ENCODE measurements at places on chromosomes 1 and 21.
A peak's percentile ranks its signal among the peaks of the same experiment; 100 is the strongest.

- no peak for DNase-seq
Observed at GRCh38 chr1:57674801-57675200, 250.9 kb upstream of the DAB1 start.

GRCh38 chr1:85578321-85579295 lies 2.0 kb upstream of the CCN1 start:
- DNase-seq = peak; percentile 64

DNA sequence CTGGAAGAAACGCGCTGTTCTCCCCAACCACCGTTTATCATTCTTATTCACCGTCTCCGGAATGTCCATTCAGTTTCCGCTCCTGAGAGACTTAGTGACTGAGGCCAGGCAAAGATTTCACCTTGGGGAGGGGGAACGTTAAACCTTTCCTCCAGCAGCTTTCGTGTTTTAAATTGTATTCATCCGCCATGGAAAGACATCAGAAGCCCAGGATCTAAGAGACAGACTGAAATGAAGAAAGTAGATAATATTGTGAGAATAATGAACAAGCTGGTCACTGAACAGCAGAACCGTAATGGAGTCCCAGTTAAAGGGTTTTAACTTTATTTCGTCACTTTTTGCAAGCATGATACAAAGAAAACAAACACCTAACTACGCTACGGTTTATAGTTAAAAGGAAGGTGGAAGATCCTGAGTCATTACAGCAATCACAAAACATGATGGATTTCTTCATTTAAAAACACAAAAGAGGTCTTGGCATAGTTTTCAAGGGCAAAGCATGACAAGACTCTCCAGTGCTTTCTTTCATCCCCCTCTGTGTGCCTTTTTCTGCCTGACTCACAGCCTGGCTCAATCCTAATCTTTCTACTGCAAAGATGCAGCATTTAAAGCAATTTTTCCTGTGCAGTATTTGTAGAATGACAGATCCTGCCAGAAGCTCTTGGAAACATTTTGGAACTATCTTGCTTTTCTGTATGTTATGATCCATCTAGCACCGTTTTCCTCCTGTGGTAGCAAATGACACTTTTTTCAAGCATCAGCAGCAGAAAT lies 722 bp upstream of the SLC19A2 start:
- peak; percentile 25 for DNase-seq

DNA sequence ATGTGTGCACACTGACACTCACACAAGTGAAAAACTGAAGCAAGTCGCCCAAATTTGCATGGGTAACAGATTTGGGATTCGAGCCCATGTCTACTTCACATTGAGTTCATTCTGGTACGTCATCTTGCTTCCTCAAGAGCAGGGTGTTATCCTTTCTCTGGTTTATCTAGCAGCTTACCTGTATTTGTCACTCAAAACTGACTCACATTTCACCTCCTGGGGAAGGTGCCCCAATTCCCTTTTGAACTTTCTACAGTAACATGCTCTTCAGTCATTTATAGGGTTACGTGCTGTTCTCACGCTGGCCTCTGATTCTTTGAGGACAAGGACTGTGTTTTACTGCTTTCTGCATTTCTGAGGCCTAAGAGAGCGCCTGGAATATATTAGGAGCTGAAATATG lies 162.8 kb downstream of the PDE4B start:
- no peak for DNase-seq

DNA sequence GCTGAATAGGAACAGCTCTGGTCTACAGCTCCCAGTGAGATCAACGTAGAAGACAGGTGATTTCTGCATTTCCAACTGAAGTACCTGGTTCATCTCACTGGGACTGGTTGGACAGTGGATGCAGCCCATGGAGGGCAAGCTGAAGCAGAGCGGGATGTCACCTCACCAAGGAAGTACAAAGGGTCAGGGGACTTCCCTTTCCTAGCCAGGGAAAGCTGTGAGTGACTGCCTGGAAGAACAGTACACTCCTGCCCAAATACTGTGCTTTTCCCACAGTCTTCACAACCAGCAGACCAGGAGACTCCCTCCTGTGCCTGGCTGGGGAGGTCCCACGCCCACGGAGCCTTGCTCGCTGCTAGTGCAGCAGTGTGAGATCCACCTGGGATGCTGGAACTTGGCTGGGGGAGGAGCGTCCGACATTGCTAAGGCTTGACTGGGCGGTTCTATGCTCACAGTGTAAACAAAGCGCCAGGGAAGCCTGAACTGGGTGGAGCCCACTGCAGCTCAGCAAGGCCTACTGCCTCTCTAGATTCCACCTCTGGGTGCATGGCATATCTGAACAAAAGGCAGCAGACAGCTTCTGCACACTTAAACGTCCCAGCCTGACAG lies 14.7 kb downstream of the CR1L start:
- no peak for DNase-seq

DNA sequence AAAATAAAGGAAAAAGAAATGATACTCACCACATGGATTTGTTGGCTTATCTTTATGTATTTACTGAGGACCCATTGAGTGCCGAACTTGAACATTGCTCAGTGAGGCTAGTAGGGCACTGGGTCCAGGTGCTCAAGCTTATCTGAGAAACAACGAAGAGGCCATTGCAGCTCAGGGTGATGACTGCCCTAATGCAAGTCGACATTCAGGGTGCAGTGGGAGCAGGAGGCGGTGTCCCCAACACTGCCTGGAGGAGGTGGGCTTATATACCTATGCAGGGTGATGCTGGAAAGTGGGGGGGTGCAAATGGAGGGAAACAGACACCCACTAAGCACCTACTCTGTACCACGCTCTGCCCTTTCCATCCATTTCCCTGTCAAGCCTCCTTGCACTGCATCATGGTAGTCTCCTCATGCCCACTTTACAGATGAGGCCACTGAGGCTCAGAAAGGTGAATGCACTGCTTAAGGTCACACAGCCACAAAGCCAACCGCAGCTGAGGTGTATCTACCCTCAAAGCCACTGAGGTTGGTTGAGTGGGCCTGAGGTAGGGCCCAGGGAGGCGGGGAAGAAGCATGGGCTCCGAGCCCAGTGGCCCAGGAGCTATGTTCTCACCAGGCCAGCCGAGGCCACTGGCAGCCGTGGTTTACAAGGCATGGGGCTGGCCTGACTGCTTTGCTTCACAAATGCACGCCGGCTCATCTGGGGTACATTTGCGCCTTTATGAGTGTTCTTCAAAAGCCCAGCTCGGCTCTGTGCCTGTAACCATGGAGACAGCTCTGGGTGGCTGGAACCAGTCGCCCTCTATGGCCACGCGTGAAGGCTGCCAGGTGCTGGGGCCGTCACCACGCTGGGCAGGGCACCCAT lies 103.8 kb downstream of the EPHB2 start:
- DNase-seq = peak; percentile 90

DNA sequence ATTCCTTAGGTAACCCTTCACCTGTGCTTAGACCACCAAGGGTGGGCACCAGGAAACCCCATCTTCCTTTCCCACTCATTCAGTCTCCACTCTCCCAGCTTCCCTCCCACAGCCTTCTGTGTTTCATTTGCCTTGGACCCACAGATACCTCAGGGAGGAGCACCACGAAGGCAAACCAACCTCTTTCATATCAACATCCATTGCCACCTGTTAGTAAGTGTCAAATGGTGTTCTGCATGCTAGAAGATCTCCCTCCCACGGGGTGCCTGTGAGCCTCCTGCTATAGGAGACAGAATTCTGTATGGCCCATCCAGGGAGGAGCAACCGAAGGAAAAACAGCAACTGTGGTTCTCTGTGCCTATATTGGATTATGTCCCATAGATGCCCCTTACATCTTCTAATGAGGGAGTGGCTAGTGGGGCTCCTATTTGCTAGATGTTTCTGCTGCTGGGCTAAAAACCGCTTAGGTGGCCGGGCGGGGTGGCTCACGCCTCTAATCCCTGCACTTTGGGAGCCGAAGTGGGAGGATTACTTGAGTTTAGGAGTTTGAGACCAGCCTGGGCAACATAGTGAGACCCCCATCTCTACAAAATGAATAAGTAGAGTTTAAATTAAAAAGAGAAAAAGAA lies 25.6 kb upstream of the SCCPDH start:
- DNase-seq = no peak

DNA sequence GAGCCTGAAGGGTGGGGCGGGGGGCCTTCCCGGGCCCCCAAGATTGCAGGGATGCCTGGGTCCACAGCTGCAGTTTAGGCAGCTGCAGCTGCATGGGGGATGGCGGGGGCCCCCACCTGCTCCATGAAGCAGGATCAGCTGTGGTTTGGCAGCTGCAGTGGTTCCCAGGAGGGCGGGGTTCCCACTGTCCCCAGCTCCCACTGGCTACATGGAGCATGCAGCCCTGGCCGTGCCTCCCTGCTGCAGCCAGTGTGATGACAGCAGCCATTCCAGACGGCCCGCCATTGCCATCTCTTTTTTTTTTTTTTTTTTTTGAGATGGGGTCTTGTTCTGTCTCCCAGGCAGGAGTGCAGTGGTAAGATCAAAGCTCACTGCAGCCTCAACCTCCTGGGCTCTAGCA lies 992 bp upstream of the C1QA start:
- DNase-seq = peak; percentile 51

GRCh38 chr1:199691540-199691939 lies 336.0 kb upstream of the NR5A2 start:
- DNase-seq = no peak

DNA sequence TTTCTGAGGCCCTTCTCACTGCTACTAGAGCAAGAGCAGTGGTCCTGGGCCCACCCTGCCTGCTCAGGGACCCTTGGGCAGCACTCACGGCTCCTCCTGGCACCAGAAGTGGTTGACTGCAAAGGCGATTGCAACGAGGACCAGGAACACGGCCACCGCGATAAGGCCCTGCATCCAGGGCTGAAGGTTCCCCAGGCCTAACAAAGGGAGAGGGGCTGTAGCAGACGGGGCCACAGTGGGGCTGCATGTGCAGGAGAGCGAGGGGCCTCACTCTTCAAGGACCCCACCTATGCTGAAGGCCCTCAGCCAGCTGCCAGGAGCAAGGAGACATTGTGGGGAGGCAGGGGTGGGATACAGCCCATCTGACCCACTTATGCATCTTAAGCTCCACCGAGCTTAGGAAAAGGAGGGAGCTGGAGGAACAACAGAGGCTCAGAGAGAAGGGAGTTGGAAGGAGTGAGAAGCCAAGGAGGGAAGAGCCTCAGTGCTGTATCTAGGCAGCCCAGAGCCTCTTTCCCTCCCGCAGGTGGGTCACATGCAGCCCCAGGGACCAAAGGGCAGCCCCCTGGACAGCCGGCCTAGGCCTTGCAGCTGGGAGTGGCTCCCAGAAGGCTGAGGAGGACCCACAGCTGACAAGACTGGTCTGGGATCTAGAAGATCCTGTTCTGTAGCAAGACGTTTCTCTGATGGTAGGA lies 2.5 kb downstream of the PDZK1IP1 start:
- DNase-seq = no peak

DNA sequence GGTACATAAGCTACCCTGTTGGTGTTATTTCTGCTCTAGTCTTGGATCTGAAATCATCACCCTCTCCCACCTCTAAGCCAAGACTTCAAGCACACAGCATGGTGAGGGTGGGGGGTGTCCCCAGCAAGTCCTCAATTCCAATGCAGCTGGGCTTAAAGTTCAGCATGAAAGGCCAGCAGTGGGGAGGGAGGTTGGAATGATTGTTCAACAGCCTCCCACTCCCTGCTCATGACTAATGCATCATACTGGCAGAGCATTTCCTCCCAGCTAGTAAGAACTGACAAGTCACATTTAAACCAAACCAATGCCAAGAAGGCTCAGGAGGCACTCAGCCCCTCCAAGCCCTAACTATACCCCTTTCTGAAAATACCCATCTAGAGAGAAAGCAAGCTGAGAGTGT lies 50.1 kb downstream of the TIAM1 start:
- no peak for DNase-seq

DNA sequence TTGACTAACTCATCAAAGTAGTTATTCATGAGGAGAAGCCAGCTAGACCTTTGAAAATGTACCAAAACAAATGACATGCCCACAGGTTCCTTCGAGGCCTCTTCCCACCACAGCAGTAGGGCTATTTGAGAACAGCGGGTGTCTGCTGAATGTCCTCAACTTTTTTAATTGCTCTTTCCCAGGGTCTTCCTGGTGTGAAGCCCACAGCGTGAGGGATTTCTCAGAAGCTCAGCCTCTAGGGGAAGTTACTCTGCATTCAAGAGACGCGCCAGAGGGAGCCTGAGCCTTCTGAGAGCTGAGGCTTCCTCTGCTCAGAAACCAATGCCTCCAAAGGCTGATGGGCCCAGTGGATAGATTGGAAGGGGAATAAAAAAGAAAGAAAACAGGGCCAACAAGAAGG lies 153.6 kb downstream of the OLFM3 start:
- no peak for DNase-seq

All from right hindlimb (tissue), 1 donor.